ENCODE measurements at places on chromosomes 3 and 15.

DNA sequence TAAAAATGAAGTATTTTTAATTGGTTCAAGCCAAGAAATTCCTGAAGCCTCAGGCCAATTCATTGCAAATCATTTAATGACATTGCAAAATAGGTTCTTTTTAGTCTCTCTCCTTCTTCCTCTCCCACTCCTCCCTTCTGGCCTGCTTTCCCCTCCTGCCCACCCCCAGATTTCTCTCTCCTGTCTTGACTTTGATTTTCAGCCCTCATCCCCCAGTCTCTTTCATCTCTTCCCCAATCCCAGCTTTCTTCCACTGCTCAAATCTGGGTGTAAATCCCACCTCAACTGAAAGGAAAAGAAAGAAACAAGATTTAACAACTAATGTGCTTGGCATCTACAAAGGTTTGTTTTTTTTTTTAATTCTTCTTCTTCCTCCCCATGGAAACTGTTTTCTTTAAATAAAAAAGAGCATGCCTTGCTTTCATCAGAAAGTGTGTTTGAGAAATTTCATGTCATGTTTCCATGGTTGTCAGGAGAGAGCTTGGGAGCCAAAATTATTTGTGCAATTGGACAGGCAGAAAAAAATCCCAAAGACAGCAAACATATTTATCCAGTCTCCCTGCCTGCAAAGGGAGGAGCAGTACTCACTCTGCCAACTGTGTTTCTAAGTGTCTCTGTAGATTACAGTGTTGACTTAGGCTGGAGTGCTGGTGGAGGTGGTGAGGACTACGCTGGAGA lies 50.4 kb downstream of the BOC start:
- no peak for DNase-seq

DNA sequence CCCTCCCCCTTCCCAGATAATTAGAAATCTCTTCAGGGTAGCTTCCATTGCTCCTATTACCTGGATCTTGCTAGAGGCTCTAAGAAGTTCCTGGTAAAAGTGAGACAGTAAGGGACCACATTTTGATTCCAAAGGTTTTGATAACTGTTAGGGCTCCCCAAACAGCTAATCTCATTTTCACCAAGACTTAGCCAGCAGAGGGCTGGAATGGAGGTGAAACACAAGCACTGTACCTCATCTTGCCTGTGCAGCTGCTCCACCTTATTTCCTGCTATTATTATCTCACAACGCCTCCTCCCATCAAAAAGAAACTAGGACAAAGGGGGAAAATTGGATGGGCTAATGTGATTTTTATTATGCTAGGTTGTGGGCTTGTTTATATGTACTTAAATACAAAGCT lies 7.3 kb downstream of the SETD5 start:
- DNase-seq: no peak

DNA sequence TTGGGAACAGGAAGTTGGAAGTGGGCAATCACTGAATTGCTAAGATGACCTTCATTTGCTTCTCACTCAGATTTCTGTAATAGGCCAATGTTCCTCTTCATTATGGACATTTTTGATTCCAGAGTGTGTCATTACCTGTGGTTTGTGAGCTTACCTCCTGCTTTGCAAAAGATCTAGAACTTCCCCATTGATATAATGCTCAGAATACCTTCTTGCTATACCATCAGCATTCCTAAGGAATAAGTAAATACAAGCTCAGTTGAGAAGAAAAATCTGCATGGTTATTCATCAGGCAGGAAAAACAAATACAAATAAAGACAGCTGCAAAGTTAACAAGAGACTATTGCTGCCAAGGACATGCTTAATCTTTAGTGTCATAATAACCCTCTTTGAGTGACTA lies 5.6 kb upstream of the RPL14 start:
- no peak for DNase-seq

GRCh38 chr15:39415634-39416033 lies 165.2 kb upstream of the THBS1 start:
- no peak for DNase-seq

- DNase-seq: no peak
These were observed 701 bp downstream of the OSBPL11 start for GRCh38 chr3:125594581-125595011.

DNA sequence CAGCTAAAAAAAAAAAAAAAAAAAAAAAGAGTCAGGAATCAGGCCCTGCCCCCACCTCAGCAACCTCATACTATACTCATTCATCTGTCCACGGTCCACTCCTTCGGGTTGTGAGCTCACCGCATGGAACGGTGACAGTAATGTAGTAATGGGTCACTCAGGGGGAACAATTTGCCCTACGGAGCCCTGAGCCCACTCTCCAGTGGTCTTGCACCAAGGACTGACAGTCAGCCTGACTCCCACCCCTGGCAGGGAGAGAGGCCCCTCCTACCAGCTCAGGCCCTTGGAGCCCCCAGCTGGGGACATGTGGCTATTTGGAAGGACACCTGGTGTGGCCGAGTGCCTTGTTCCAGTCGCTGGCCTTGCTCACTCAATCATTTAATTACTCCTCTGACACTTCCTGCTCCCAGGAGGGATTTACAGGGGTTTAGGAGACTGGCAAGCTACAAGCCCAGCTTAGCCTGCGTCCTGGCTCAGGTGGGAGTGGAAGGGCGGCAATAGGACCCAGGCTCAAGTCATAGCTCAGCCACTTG lies 19.9 kb upstream of the CACNA2D2 start:
- no peak for DNase-seq

GRCh38 chr3:101043687-101044078 lies 50.5 kb upstream of the ABI3BP start:
- DNase-seq: no peak

GRCh38 chr3:178404961-178405360 lies 131.3 kb upstream of the KCNMB2 start:
- no peak for DNase-seq

GRCh38 chr15:81285461-81285860 lies 38.5 kb downstream of the STARD5 start:
- no peak for DNase-seq

GRCh38 chr3:5016211-5017161 lies 37.2 kb downstream of the BHLHE40 start:
- DNase-seq: no peak

Data from hippocampal formation (tissue), 2 donors.